ENCODE measurements at places on chromosomes 2 and 18.

- no peak for DNase-seq
Observed at GRCh38 chr2:30958918-30959265, 151.6 kb upstream of the CAPN13 start.

DNA sequence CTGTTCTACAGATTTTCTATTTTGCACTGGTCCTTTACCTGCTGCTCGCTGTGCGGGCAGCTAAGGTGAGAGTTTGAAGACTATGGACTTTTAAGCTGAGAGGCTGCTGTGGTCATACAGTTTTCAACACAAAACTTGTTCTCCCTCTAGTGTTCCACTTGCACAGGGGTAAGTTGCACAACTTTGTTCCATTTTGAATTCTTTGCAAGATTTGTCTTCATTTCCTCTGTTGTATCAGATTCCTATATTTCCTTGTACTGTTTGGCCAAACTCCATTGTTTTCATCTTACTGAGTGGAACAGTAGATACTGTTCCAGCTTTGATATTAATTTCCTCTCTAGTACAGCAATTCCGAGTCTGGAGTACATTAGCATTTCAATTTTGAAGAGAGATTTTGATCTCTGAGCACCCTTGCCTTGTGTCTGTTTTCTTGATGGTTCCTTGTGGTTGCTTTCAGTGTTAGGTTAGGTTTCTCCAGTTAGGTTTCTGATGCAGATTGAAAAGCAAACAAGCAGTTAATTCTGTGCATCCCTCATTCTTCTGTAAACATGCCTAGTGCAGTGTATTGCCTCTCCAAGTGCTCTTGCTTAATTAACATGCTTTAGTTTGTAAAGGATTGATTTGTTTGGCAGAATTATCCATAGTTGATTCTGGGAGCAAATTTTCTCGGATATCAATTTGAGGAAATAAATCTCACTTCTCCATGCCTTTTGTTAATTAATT, 188.8 kb downstream of the PTPRM start:
- peak; percentile 11 for DNase-seq

- DNase-seq: no peak
Observed at GRCh38 chr18:3513481-3513880, 63.5 kb downstream of the TGIF1 start.

GRCh38 chr18:53135654-53136053, 795.7 kb downstream of the DCC start:
- DNase-seq: no peak

DNA sequence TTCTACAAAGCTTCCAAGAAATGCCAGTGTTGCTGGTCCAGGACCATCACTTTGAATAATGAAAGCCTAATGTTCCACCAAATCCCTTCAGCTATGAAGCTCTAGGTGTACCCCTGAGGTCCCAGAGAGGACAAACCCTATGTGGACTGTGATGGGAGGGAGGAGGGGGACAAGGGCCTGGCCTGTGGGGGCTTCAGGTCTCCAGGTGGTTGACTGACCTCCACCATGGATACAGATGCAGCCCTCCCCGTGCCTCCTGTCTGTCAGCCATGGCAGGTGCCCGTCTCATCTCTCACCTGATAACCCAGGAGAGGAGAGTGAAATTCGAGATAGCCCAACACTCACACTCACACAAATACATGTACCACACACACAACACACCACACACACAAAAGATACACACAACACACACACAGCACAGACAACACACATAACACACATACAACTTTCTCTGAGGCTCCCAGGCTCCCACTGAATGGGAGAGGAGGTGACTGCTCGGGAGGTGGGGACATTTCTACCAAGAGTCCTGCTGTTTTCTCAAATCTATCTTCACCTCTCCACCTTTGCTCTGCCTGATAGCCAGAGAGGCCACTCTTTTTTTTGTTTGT, 12.8 kb upstream of the RHOB start:
- DNase-seq: no peak
